ENCODE measurements at places on chromosomes 2 and 18.

- DNase-seq, result no peak
These were observed 301.5 kb upstream of the TFPI start for GRCh38 chr2:187855689-187856088.

DNA sequence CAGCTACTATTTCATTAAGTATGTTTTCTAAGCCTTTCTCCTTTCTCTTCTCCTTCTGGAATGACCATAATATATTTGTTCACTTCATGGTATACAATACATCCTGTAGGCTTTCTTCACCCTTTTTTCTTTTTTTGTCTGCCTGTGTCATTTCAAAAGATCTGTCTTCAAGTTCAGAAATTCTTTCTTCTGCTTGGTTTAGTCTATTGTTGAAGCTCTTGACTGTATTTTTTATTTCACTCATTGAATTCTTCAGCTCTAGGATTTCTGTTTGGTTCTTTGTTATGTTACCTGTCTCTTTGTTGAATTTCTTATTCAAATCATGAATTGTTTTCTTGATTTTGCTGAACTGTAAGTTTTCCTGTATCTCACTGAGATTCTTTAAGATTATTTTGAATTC, 109.9 kb downstream of the TMEM131 start:
- no peak for DNase-seq

DNA sequence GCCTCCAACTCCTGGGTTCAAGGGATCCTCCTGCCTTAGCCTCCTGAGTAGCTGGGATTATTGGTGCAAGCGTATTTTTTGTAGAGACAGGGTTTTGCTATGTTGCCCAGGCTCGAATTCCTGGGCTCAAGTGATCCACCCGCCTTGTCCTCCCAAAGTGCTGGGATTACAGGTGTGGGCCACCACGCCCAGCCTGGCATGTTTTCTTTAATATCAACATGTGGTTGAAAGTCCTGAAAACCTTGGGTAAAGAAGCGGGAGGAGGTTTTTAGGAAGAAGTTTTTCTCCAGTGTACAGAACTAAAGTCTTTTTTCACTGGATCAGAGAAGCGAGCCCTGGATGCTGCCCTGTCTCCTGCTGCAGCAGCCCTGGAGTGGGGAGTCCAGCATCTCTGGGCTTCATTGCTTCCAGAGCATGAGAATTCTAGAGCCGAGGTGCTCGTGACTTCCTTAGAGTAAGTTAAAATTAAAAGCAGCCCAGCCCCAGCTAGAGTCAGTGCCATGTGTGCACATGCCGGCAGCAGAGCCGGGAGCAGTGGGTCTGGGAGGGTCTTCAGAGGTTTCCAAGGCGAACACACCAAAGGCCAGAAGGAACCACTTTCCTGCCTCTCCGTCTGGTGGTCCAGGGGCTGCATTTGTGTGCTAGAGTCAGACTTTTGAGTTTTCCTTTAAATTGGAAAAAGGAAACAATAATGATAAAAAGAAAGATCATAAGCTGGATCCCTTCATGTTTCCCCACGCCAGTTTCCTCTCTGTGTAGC, 31.2 kb downstream of the ITGB1BP1 start:
- no peak for DNase-seq

GRCh38 chr2:37026050-37026449, 58.1 kb downstream of the HEATR5B start:
- DNase-seq, result no peak

All from GM06990 (cell line).